ENCODE measurements at places on chromosomes 5 and 9. TPM values are rescaled to one million over a fixed set of nuclear protein-coding genes. Genes with fewer than 3 reads are reported as not detected.

DENND1A gene
- total RNA-seq, result 23.6 TPM

HEMGN gene
- total RNA-seq, result 0.31 TPM

FGFR4 gene
- 0.48 TPM for total RNA-seq

F2RL1 gene
- total RNA-seq, result 3.1 TPM

C7 gene
- total RNA-seq, result 687 TPM

RBM22 gene
- total RNA-seq, result 26.0 TPM

KIF24 gene
- total RNA-seq, result 0.52 TPM

PRDM9 gene
- total RNA-seq, result not detected

DNA sequence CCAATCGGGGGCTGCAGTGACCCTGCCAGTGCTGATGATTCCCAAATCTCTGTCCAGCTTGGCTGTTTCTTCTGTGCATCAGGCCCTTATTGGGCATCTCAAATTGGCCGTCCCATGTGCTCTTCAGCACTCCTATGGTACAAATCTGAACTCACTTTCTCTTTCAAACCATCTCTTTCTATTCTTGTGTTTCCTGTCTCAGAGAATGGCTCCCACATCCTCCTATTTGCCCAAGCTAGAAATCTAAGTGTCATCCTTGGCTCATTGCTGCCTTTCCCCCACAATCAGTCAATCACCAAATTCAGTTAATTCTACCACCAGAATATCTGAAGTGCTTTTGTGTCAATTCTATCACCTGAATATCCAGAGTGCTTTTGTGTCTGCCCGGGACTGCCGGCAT is 336.6 kb downstream of the CWC27 start:
- no peaks in the 10 kb centered on the region for H3K36me3 ChIP-seq
- H3K27ac ChIP-seq, result no peak overlapping the region
- no peak overlapping the region for H3K4me3 ChIP-seq
- no peaks in the 10 kb centered on the region for H3K27me3 ChIP-seq
- DNase-seq, result no peak

DNA sequence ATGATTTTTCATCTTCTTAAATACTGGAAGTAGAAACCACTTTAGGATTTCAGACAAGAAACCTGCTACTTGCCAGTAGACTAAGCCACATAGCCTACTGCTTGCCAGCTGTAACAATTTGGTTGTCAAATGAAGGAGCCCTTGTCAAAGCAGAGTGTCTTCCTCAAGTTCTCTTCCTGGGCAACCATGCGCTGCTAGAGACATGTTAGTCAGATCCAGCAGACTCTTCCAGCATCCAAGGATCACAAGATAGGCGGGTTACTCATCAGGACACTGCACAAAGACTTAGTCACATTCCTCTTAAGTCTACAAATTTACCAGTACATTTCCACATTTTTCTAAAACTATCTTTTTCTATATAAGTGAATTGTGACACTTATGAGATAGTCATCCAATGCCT is 24.4 kb downstream of the SKIC3 start:
- H3K27me3 ChIP-seq, result no peaks in the 10 kb centered on the region
- H3K36me3 ChIP-seq, result peaks cover 32% of the 10 kb centered on the region
- H3K4me1 ChIP-seq, result no peaks in the 10 kb centered on the region
- no peak overlapping the region for H3K4me3 ChIP-seq
- DNase-seq, result no peak
- H3K27ac ChIP-seq, result no peak overlapping the region

DNA sequence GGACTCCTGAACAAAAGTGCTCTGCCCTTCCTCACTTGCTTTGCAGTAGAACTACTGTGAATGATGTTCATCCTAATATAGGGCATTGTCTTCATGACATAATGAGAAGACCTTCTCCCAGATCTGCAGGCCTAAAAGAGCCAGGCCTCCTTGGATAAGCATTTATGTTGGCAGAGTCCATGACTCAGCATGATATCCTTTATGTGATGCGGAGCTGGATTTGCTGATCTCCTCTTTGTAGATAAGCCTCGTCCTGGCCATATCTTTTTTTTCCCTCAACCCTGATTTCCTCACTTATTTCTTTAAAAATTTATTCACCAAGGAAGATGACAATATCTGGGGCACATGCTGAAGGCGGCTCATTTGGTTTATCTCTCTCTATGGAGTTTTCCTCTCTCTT is 62.4 kb upstream of the TAS2R1 start:
- DNase-seq, result no peak
- no peaks in the 10 kb centered on the region for H3K4me1 ChIP-seq
- H3K4me3 ChIP-seq, result no peak overlapping the region
- H3K27ac ChIP-seq, result no peak overlapping the region
- H3K27me3 ChIP-seq, result no peaks in the 10 kb centered on the region

DNA sequence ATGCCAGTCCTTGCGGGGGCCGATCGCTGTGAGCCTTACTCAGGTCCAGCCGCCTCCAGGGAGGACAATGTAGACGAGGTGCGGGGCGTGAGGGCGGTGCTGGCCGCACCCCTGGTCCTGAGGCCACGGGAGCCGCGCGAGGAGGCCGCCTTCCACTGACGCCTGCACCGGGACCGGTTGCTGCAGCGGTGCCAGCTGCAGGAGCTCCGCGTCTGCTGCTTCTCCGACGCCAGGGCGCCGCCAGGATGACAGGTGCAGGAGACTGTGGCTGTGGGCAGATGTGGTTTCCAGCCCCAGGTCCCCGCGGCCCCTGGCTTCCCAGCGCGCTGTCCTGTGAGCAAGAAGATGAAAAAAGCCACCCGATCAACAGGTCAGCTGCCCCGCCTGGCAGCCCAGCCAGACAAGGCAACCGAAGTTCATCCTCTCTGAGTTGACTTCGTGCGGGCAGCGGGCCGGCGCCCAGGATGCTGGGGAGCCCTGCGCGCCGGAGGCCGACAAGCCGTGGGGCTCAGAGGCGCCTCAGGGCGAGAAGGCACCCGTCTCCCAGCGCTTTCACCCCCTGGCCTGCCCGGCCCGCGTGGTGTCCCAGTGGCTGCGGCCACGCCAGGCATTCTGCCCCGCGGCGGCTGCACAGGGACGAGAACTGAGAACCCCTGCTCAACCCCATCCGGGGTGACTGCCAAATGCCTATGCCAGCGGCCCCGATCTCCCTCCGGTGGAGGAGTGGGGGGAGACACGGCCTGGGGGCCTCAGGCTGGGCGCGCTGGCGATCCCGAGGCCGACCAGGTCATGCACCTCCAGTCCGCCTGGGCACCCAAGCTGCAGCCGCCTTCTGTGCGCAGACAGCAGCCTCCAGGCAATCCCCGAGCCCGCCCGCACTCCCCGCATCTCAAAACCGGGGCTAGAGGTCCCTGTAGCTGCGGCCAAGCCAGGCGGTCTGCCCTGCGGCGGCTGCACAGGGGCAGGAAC is 43.4 kb upstream of the BICD2 start:
- no peak overlapping the region for H3K27ac ChIP-seq
- H3K4me1 ChIP-seq, result no peaks in the 10 kb centered on the region
- no peak for DNase-seq
- H3K27me3 ChIP-seq, result peaks cover 44% of the 10 kb centered on the region
- no peaks in the 10 kb centered on the region for H3K36me3 ChIP-seq

DNA sequence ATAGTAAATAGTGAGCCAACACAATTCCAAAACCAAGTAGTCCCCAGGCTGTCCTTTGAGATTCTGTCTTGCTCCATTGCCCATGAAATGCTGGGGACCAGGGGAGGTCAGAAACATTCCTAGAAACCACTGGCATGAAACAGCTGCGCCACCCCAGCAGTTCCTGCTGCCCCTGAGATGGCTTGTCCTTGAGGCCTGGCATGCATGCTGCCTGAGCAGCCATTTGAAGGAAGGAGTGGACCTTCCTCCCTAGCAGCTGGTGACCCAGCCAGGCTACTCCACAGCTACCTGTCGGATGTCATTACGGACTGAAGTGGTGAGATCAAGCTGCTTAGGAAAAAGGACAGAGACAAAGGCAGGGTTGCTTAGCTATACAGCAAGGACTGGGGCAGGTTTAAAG is 260.6 kb downstream of the DENND1A start:
- H3K27ac ChIP-seq, result no peak overlapping the region
- no peaks in the 10 kb centered on the region for H3K4me1 ChIP-seq
- H3K4me3 ChIP-seq, result no peak overlapping the region
- H3K36me3 ChIP-seq, result no peaks in the 10 kb centered on the region
- H3K27me3 ChIP-seq, result no peaks in the 10 kb centered on the region
- DNase-seq, result no peak

GRCh38 chr5:73823508-73823925 is 197.5 kb downstream of the ARHGEF28 start:
- DNase-seq, result no peak
- no peaks in the 10 kb centered on the region for H3K4me1 ChIP-seq
- no peaks in the 10 kb centered on the region for H3K27me3 ChIP-seq
- H3K27ac ChIP-seq, result no peak overlapping the region
- no peak overlapping the region for H3K4me3 ChIP-seq
- H3K36me3 ChIP-seq, result no peaks in the 10 kb centered on the region

- no peaks in the 10 kb centered on the region for H3K4me1 ChIP-seq
- H3K27me3 ChIP-seq, result no peaks in the 10 kb centered on the region
- no peak overlapping the region for H3K27ac ChIP-seq
These were observed 399.8 kb downstream of the OSTF1 start for GRCh38 chr9:75487856-75488718.

GRCh38 chr9:68507130-68507805 is 33.4 kb downstream of the TMEM252 start:
- no peak overlapping the region for H3K4me3 ChIP-seq
- peaks cover 49% of the 10 kb centered on the region for H3K4me1 ChIP-seq
- H3K36me3 ChIP-seq, result peaks cover 32% of the 10 kb centered on the region
- no peaks in the 10 kb centered on the region for H3K27me3 ChIP-seq
- DNase-seq, result no peak

- no peaks in the 10 kb centered on the region for H3K27me3 ChIP-seq
- no peak for DNase-seq
These were observed 122.2 kb upstream of the ZNF608 start for GRCh38 chr5:124868676-124869075.

Data from right atrium auricular region (tissue), 2 donors.